ENCODE measurements at places on chromosomes 12 and 14.

GRCh38 chr12:99093166-99093565 is 448.1 kb downstream of the APAF1 start:
- DNase-seq, result no peak

GRCh38 chr14:63470962-63471793 is 72.0 kb downstream of the PPP2R5E start:
- DNase-seq, result no peak

- DNase-seq, result no peak
These were observed 707 bp downstream of the DHRS1 start for GRCh38 chr14:24298892-24299254.

- peak; percentile 15 for DNase-seq
These were observed 38.3 kb downstream of the ATF7IP start for GRCh38 chr12:14403711-14404196.

GRCh38 chr14:32724867-32725471 is 213.7 kb upstream of the NPAS3 start:
- DNase-seq, result peak; percentile 50

DNA sequence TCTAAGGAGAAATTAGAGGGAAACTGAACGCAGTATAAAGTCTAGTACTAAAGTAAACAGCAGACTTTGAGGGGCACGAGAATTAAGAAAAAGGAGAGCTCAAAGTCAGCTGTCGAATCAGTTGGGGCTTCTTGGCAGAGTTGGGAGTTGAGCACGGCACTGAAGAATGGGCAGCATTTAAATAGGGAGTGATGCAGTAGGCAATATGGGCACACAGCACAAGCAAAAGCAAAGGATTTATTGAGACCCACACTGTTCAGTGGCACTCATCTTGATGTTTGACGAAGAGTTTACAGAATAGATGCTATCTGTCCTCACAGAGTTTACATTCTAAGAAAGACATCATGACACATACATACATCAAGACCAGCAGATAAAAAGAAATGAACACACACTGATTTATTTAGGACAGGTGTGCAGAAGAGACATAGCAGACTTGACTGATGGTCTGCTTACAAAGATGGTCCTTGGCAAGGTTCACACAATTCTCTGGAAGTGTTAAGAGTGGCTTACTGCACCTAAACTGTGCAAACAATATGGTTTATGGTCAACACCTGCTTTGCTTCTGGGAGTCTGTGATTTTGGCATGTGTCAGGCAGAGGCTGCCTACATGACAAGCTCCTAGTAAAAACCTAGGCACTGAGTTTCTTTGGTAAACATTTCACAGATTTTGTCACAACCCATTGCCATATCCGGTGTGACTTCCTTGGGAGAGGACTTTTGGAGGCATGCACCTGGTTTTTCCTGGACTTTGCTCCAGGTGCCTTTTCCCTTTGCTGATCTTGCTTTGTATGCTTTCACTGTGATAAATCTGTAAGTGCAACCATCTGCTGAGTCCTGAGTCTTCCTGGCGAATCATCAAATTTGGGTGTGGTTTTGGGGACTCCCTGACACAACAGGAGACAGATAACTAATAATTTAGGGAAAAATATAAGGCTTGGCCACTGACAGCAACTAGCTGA is 26.3 kb downstream of the ALKBH1 start:
- DNase-seq, result no peak

- no peak for DNase-seq
These were observed 49.5 kb downstream of the GALNT9 start for GRCh38 chr12:132279930-132280329.

DNA sequence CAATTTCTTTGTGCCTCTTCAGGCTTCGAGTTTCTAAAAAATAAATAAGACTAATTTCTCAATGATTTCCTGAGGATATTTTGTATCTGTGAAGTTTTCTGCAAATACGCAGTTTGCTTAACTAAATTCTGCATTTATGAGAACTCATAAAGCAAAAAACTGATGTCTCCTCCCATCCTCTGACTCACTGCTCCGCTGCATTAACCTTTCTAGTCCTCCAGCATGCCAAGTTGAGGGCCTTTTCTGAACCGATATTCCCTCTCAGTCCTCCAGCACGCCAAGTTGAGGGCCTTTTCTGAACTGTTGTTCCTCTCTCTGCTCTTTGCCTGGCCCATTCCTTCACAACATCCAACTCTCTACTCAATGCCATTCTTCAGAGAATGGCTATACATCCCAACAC is 3.2 kb downstream of the IPO8 start:
- no peak for DNase-seq

DNA sequence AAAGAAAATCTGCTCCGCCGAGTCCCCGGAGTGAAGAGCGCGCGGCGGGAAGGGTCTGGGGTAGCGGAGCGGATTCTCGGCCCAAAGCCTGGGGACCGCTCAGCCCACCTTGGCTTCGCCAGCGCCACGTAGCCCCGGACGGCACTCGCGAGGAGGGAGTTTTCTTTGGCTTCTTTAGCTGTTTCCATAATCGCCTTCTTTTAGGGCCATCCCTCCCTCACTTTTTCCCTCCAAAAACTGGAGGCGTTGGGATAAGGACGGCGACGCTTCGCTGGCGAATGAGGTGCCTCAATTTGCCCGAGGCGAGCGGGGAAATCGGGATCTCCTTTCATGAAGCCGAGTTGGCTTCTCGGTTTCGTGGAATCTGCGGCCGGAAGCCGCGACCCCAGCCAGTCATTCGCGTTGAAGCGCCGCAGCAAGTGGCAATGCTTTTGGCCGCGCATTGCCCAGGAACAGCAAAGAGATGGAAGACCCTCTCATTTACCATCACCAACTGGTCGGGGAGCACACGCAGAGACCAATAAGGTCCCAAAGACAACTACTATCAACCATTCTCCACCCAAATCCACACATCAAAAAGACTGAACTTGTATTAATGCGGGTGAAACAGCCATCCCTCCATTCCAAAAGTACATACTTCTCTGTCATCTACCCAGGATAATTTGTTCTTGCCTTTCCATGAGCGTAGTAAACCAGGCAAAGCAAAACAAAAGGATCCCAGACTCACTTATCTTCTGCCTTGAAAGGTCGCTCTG is 8.4 kb upstream of the SIX1 start:
- no peak for DNase-seq

- DNase-seq, result no peak
These were observed 6.4 kb downstream of the MLXIP start for GRCh38 chr12:122084857-122085405.

- no peak for DNase-seq
These were observed 21.8 kb downstream of the FUT8 start for GRCh38 chr14:65434216-65434850.

Data from HEK293T (cell line).